ENCODE measurements at places on chromosomes 16 and 17.

DNA sequence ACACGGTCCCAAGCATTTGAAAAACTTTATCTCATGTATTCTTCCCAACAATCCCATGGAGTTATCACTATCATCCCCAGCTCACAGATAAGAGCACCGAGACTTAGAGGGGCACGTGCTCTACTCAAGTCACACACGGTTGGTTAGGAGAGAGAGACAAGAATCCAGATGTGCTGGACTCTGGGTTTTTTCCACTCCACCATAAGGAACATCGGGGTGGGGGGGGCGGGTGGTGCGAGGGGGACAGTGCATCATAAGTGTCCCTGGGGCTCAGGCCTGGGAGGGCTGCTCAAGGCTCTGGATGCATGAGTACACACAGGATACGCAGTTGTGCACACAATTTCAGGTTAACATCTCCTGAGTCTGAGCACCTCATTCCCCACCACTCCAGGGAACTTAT lies 7.4 kb downstream of the CDC42EP4 start:
- DNase-seq = no peak

DNA sequence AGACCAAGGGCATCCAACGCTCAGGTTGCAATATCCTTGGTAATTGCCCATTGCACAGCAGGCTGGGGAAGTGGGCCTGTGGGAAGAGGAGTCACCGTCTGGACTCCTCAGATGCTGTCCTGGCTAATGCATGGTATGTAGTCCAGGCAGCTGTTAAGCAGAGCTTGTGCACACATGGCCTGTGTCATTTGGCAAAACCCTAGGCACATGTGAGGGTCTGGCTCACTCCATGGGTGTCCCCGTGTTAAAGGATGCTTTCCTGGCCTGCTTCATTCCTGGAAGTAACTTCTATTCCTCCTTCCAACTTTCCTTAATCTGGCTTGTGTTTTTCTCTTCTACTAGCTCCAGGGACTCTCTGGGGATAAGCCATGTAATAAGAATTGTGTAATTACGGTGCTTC lies 378.0 kb upstream of the CA10 start:
- DNase-seq = no peak

GRCh38 chr16:85248342-85248741 lies 136.1 kb upstream of the CIBAR2 start:
- DNase-seq = no peak

- DNase-seq = no peak
These were observed 1047.2 kb downstream of the CDH11 start for GRCh38 chr16:64074706-64075105.

- no peak for DNase-seq
These were observed 31.2 kb upstream of the ENPP7 start for GRCh38 chr17:79699386-79700036.

GRCh38 chr17:35350493-35350892 lies 22.9 kb downstream of the SLFN11 start:
- DNase-seq = no peak
